T-helper 17 cell (primary cell): ENCODE measurements at places on chromosomes 4 and X. TPM values are rescaled to one million over a fixed set of nuclear protein-coding genes. Genes with fewer than 3 reads are reported as not detected.

GRCh38 chr4:107993969-107994368, 4.3 kb downstream of the HADH start:
- DNase-seq: no peak

DNA sequence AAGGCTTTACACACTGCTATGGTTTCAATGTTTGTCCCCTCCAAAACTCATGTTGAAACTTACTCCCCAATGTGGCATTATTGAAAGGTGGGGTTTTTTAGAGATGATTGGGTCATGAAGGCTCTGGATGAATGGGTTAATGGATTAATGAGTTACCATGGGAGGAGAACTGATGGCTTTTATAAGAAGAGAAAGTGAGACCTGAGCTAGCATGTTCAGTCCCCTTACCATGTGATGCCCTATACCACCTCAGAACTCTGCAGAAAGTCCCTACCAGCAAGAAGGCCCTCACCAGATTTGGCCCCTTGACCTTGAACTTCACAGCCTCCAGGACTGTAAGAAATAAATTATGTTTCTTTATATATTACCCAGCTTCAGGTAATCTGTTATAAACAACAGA, 68.9 kb upstream of the CAPN6 start:
- DNase-seq: no peak

DNA sequence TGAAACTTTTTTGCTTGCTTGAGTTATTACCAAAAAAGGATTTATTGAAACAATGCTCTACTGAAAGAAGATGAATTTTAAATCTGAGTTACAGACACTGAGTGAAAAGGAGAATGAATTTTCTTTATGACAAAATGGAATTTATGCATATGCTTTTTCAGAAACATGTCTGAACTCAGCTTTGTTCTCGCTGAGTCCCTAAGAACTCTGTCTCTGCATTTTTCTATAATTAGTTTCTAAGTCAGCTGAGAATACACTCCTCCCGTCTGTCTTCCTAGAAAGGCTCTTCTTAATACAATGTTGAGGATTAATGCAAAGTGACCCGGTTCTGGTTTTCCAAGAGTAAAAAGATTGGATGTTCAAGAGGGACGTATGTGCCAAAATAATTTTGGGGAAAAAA, 463.5 kb downstream of the NKX6-1 start:
- DNase-seq: no peak

DNA sequence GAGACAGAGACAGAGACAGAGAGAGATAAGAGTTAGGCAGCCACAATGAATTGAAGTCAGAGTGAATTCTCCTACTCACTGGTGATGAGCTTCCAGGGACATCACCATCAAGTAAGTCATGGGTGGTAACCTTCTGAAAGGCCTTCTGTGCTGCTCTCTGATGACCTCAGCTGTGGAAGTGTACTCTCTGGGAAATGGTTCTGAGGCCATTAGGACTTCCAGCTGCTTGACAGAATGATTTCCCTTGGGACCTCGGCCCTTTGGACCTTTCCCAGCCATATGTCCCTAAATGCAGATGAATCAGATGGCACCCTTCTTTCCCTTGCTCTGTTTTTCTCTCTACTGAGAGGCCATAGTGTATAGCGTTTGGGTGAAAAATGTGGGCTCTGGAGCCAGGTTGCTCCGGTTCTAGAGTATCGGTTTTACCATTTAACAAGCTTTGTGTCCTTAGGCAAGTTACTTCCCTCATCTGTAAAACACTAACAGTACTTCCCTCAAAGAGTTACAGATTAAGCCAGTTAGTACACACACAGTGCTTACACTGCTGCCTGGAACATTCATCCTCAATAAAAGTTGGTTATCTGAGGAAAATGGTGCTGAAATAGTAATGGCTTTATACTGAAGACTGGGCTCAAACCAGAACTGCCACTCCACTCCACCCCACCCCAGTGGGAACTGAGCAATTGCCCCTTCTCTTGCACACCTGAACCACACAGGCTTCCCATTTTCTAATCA, 7.6 kb downstream of the SEPTIN11 start:
- DNase-seq: no peak

DNA sequence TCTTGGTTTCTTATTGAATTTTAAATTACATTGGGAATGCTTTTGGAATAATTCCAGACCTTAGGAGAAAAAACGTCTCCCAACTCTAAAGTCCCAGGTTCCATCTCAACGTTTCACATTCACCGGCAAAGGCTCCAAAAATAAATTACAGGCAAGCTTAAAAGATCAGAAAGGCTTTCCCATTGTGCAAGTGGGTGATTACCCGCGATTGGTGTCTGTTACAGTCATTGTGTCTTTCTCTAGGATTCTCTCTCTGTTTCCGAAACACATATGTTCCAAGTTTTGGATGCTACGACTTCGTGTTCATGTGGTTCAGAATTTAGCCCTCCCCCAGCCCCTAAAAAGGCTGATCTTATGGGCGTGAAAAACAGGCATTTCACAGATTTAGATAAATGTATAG, 41.8 kb downstream of the PALLD start:
- DNase-seq: no peak

GRCh38 chrX:101550362-101550750, at the start of gene ARMCX1:
Gene ARMCX1, plus strand, starts transcription at chrX:101550547. Its CDS starts 2,384 bp downstream, at chrX:101552931.
- DNase-seq: no peak

The MTCP1 gene
- total RNA-seq: 18.0 TPM
